ENCODE measurements at places on chromosomes 6 and 20.

DNA sequence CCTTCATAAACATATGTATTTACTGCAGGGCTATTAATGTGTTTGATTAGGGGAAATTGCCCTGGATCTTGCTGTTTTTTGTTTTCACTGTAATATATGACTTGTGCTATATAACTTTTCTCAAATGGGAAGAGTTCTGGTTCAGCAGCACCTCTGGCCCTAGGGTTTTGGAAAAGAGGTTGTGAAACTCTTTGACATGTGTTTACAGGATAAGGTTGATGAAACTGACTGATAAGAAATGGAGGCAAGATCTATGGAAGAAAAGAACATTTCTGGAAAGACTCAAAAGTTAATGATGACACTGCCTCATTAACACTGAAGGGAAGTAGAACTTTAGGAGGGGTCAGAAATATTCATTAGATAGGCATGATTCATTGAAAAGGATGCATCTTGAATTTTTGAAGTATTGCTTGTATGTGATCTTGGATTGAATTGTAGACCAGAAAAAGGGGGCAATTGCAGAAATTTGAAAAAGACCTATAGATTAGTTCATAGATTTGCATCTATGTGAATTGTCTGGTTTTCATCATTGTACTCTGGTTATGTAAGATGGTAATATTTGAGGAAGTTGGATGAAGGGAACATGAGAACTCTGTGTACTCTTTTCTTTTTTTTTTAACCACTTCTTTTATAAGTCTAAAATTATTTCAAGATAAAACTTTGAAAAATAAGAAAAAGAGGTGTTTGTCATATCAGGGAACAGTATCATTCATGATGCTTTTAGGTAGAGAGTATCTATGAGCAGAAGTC lies 54.0 kb downstream of the UTRN start:
- peak; percentile 11 for DNase-seq

DNA sequence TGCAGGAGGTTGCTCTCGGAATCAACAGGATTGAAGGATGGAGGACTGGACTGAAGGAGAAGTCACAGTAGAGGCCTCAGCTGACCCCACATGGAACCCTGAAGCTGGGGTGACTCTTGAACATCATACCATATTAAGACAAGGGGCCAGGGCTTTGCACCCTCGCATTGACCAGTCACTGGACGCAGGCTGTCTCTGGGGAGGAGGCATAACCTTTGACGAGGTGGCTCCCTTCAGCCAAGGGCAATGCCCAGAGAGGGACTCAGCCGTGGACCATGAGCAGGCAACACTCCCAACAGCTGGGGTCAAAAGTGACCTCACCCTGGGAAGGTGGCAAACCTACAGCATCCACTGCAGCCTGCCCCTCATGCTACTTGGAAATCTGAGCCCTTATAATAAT lies 21.7 kb downstream of the PACSIN1 start:
- DNase-seq = no peak

DNA sequence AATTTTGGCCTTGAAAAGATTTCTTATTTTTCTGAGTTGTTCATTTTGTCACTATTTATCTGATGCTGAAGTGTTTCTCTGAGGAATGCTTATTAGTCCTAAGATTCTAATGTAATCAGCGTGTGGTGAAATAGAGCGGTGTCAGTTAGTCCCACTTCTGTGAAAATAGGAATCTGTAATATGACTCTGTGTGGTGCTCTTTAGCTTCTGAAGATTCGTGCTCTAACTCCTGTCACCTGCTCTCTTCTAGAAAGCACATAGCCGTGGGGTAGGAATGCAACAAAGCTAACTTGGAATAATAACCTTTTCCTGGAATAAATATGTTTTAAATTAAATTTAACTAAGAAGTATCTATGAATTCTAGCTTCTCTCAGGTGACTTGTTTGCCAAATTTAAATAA lies 90.4 kb downstream of the BCKDHB start:
- DNase-seq = no peak

- DNase-seq = no peak
Observed at GRCh38 chr6:44056392-44057237, 70.6 kb downstream of the MRPL14 start.

DNA sequence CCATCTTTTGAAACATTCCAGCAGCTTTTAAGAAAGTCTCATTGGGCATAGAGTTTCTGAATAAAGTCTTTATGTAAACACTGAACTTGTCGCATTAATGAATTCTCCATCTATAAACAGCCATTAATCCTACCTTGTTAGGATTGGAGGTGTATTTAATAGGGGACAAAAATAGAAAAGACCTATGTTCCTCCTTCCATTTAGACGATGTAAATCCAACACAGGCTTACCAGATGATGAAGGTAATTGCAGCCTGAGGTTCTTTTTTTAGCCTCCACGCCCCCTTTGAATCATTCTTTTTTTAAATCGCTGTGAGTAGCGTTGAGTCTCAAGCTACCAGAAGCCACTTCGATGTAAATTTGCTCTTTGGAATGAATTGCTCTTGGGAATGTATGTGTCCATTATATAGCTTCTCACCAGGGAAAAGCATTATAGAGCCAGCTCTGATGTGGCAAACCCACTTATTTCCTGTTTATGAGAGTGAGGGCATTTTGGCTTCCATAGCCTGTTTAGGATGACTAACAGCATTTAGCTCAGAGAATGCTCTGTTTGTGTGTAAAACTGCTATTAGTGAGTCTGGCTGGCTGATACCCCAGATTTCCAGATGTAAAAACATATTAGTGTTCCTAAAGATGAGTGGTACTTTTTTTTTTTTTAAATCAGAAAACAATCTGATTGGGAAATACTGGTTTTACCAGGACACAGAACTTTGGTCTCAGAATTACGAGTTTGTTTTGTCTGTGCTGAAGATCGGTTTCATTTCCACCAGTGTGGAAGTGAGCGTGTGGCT lies 74.9 kb upstream of the CLDN20 start:
- DNase-seq = no peak

GRCh38 chr6:2966347-2966746 lies 5.0 kb downstream of the SERPINB6 start:
- no peak for DNase-seq

DNA sequence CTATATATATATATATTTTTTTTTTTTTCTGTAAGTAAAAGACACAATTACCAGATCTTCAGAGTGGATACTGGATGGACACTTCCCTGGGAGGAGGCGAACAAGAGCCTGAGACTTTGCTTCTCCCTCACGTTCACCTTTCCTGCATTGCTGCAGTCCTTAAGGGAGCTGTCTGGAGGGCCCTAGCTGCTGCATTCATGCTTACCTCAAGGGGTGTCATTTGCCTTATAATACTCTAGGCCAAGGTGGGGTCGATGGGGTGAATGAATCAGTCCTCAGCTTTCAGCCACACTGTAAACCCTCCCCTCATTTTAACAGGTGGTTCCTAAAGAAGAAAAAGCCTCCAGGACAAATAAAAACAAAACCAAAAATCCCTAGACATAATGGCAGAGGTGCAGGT lies 34.8 kb upstream of the CD83 start:
- DNase-seq = no peak

- no peak for DNase-seq
Observed at GRCh38 chr6:163738304-163738703, 323.8 kb downstream of the QKI start.

GRCh38 chr20:53028337-53029007 lies 56.3 kb downstream of the TSHZ2 start:
- DNase-seq = no peak

DNA sequence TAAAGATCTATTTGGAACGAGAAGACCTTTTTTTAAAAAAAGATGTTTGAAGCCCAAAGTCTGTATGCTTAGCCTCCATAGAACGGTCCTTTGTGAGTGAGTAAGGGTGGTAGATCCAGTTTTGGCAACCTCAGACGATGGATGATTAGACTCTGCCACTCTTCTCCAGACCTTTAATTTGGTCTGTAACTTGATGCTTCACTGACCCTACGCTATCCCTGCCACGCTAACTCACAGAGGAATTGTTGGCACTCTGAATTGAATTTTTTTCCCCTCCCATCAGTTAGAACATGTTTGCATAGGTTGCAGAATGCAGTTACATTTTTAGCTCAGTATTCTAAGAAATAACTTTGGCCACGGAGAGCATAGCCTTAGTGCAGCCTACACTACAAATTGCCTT lies 15.8 kb upstream of the DEK start:
- DNase-seq = no peak

- DNase-seq = no peak
Observed at GRCh38 chr6:39929039-39929732, 5.1 kb downstream of the MOCS1 start.

DNA sequence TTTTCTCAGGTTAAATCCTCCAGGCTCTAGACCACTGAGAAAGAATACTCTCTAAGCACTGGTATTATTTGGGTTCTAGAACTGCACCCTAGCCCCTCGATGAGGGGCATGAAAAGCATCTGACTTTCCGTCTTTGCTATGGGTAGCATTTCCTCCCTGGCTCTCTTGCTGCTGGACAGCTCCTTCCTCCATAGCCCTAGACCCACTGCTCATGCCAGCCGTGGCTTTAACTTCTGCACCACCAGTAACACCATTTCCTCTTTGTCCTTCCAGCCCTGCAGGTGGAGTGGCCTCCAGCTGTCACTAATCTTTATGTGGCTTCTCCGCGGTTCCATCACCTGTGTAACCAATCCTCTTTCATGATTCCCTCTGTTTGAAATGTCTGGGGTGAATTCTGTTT lies 194.9 kb downstream of the SCP2D1 start:
- no peak for DNase-seq

DNA sequence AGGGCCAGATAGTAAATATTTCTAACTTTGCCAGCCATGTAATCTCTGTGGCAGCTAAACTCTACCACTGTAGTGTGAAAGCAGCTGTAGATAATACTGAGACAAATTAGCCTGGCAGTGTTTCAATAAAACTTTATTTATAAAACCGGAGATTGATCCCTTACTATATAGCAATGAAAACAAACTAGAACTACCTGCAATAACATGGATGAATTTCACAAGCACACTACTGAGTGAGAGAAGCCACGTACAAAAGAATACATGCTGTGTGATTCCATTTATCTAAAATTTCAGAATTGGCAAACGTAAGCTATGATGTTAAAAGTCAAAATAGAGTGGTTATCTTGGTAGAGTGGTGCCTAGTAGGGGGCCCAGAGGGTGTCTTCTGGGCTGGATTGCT lies 198.7 kb upstream of the SGK1 start:
- no peak for DNase-seq

- no peak for DNase-seq
Observed at GRCh38 chr6:98944598-98945081, 3.1 kb downstream of the FBXL4 start.

- peak; percentile 90 for DNase-seq
Observed at GRCh38 chr6:111087106-111087835, at the start of gene SLC16A10. Gene SLC16A10 (plus strand): TSS chr6:111087503. CDS start chr6:111087753, 250 bp downstream.

- no peak for DNase-seq
Observed at GRCh38 chr6:30497714-30498113, 8.4 kb downstream of the HLA-E start.

- DNase-seq = peak; percentile 65
Observed at GRCh38 chr6:90284236-90285041, 12.2 kb downstream of the BACH2 start.

DNA sequence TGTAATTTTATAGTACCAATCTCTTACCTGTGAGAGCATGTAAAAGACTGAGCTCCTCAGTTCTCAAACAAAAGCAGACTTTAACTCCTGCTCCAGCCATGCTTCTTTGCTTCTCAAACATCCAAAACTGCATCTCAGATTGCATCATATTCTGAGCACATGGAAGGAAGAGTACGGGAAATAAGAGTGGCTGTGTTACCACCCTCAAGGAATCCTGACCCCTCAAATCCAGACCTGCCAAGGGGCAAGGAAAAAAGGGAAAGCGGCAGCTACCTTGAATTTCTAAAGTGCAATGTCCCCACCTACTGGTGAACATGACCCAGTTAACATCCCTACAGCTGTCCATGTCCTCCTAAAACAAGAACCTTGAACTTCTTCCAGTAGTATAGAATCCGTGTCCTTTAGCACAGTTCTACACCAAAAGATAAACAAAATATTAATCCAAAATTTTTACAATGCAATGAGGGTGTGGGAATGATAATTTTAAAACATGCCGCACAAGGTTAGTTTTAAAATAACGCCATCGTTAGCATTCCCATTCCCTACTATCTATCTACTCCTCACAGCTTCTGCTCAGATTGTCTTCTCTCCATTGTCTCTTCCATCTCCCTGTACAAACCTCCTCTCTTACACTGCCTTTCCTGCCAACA lies 34.1 kb upstream of the HLA-DQB1 start:
- peak; percentile 36 for DNase-seq

DNA sequence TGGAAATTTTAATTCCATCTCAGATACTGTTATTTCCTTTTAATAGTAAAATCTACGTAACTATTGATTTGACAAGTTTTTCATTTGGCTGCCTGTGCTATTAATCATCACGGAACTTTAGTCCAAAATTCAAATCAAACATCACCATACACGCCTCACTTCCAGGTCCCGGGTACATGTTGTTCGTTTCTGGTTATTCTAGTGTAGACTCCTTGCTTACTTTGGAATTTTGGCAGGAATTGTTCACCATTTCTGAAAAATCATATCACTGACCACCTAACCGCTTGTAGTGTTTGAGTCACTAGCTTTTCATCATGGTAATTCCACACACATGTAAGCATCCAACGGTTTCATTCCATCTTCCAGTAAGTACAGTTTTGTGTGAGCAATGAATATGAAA lies 98.0 kb upstream of the NHSL1 start:
- DNase-seq = no peak

DNA sequence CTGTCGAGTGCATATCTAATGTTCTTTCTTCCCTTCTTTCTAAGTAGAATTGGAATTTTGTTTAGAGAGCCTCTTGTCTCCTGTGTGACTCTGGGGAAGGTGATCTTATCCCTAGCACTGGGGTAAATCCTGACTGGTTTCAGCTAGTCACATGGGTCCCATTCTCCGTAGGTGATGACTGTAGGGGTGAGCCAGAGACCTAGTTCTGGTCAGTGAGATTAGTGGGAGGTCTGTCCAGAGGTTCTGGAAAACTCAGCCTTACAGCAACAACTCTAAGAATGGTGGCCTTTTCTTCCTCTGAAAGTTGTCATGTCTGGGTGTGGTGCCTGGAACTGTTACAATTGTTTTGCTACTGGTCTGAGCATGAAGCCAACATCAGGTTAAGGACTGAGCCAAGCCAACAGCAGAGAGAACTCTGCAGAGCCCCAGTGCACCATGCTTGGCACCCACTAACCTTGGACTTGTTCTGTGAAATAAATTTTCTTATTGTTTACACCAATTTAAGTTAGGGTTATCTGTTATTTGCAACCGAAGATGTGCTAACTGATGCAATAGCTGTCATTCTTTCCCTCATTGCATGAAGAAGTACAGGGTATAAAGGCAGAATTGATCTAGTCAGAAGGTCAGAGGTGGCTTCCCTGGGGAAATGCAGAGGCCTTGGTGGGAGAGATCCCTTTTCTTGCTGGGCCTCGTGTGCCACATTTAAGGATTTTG lies 56.8 kb upstream of the TULP4 start:
- DNase-seq = no peak

DNA sequence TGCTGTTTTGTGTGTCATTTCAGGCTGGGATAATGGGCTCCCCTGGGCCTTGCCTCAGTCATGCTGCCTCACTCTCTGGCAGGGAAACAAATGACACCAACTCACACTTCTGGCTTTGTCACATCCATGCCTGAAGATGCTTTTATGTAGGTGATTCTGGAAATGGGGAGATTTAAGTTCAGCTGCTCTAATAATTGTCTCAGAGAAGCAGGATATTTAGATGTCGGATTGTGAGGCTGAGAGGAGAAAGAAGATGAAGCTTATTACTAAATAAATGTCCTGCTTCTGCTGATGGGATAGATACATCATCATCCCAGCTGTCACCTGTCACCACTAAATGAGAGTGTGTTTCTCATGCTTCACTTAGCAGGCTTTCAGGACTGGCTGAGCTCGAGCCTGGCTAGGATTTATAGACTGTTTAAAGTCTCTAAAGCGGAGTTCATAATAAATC lies 480.2 kb upstream of the SPTLC3 start:
- no peak for DNase-seq
